NCI-H2081 treated with DMSO at 0.1 percent for 48 hours (cell line): ENCODE measurements at places on chromosomes 3 and 15.

DNA sequence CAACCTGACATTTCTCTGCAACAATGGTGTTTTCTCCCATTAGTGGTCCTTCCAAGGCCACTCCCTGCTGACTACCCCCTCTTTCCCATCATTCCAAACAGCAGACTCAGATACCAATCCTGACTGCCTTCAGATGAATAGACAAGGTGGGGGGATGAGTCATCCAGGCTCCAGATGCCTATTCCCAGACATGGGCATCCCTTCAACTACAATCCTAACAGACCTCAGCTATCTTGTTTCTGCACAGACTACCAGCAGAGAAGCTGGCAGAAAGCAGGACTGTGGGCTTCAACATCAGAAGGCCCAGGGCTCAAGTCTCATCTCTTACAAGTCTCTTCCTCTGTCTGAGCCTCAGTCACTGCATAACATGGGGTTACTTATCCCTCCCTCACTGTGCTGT is 2.2 kb downstream of the RBP1 start:
- DNase-seq: no peak

DNA sequence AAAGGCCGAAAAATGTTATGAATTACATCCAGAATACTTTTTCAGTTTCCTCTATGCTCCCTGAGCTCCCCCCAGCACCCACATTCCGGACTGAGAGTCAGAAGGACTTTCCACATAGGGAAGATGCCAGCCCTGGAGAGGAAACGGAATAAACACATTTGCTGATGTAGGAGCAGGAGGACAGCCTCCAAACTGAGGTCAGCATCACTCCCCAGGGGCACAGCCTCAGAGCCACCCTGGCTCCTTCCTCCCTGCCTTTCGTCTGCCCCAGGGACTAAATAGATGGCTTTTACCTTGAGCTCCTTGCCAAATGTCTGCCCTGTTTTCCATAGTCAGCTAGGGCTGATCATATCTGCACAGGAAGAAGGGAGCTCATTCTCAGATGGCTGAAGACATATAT is 22.6 kb upstream of the SLCO2A1 start:
- DNase-seq: no peak

DNA sequence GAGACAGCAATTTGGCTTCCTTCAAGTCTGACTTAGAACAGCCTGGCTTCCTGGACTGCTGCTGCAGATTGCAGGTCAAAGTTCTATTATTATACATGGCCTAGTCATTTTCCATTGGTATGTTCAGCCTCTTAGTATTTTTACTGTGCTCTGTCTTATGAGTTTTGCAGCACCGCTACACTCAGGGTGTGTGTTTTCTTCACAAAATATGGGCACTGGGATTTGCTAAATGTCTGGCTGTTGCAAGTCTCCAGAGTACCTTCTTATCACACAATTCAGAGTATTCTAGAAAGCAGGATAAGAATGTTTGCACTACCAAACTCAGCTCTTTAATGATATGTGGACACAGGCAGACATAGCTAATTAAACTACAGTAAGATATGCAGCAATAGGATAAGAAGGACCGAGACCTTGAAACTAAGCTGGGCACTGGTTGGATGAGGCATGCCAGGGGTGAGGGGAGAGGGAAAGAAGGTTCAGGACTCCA is 203.0 kb upstream of the PDZRN3 start:
- no peak for DNase-seq

- no peak for DNase-seq
Measured at GRCh38 chr3:36149447-36149865, 230.8 kb upstream of the STAC start.

DNA sequence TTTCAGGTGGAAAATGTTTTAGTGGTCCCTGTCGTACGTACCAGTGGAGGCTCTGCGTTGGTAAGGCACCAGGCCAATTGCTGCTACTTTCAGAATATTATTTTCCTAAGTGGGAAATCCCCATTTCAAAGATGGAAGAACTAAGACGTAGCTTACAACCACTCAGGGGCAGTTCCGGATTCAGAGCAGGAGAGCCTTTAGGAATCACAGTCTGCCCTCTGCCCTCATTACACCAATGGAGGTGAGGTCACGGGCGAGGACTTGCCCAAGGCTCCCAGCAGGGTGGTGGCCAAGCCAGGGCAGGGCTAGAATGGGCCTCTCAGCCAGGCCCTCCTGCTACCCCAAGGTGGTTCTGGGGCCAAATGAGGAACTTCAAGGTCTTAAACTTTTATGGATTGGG is 72.6 kb downstream of the RASGRF1 start:
- DNase-seq: no peak

- DNase-seq: no peak
Measured at GRCh38 chr3:49606427-49606826, 52.1 kb downstream of the BSN start.

DNA sequence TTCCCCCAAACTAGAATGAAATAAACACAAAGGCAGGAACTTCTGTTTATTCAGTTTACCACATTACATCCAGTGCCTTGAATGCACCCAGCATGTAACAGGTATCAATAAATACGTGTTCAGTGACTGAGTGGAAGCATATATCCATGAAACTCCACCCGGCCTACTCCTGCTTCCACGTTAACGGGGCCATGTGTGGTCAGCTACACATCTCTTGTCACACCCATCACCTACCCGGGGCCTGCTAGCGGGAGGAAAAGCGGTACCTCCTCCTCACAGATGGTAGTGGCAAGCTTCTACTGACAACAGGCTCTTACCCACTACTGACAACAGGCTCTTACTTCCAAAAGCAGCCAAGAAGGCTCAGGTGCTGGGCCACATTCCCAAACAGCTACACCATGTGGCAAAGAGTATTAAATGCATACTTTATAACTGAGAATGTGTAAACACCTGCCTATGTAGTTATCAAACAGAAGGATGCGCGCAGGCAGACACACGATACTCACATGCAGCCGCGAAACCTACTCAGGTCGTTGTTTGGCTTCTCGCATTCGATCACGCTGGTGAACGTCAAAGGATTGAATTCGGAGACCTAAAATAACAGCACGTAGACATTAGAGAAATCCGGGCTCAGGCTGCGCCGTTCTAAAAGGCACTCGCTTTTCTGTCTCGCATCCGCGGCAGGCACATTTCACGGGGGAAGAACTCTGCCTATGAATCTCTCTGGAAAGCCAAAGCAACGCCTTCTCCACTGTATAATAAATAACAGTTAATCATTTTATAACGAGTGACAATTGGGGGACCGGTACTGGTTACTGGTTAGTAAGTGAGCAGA is 127.4 kb downstream of the ATP10A start:
- DNase-seq: no peak

DNA sequence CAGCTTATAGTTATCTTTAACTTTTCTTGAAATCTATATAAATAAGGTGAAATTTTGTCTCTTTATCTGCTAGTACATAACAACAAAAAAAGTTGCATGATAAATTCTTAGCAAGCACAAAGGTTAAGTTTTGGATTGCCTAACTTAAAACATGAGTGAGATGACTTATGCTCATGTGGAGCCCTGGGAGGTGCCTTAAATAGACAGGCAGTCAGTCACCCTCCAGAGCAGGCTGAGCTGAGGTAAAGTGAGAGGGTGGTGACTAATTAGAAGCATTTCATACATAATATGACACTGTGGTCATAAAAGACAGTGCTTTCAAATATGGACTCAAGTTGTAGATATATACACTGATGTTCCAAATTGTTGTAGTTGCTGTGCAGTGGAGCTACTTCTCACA is 14.6 kb upstream of the MME start:
- no peak for DNase-seq

- no peak for DNase-seq
Measured at GRCh38 chr3:103067963-103068362, 633.1 kb downstream of the ZPLD1 start.

GRCh38 chr3:82800248-82800647 is 1038.8 kb upstream of the GBE1 start:
- no peak for DNase-seq

GRCh38 chr15:74540161-74540760 is 759 bp upstream of the ARID3B start:
- no peak for DNase-seq

DNA sequence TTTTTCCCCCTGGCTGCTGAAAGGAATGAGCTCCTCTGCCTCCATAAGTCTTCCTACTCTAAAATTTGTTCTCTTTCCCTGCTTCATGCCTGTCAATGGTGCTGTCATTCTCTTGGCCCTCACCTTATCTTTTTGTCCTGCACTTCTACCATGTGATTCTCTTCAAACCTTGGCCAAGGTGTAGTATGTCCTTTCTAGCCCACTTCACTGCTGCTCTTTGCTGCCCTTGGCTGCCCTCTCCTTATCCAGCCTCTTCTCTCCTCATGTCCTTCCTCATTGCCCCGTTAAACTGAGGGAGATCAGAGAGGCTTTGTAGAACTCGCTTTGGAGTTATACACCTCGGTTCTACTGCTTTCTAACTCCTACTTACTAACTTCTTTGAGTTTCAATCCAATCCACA is 19.7 kb downstream of the MINDY4B start:
- no peak for DNase-seq

DNA sequence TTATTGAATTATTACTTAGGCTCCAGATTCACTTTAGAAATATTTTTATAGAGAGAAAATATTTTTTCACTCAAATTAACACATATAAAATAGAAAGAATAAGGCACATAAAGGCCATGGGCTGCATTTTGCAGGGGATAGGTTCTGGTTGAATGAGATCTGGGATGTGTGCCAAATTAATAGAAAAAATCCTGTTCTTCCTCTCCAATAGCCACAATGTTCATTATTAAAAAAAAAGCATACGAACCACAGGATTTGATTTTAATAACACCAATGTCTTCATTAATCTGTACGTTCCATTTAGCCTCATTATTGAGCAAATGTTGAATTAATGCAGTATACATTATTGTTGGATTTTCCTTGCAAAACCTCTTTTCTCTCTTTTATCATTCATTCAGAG is 622.8 kb upstream of the AGTR1 start:
- DNase-seq: peak; percentile 35

DNA sequence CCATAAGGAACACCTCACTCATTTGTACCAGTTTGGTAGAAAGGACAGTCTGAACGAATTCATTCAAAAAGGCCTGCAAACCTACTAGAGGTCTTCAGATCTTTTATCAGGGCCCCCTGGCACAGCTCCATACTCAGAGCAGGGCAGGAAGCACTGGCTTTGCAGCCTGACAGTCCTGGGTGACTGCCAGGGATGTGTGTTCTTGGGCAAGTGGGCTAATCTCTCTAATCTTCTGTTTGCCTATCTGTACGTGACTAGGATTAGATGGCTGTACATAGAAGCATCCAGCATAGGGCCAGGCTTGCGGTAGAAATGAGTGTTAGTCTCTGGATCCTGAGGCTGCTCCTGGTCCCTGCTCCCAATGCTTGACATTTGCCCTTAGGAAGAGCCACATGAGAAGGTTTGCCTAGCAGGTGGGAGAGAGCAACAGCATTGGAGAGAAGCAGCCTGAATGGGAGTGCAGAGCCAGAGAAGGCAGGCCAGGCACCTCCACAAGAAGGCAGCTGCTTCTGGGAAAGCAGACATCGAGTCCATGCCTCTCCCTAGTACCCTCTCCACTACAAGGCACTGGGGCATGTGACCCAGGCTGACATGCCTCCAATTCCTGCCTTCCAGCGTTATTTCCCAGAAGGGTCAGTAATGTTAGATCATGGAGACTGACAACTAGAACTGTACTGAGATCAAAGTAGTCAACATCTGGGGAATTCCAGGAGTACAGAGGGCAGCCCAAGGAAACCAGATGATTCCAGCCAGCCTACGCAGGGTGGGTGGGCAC is 1.0 kb upstream of the CXCR6 start:
- DNase-seq: no peak

- no peak for DNase-seq
Measured at GRCh38 chr3:12425850-12426579, 58.3 kb upstream of the TSEN2 start.

- no peak for DNase-seq
Measured at GRCh38 chr3:69994919-69995318, 4.6 kb upstream of the SAMMSON start.

GRCh38 chr15:70083946-70084345 is 13.8 kb downstream of the TLE3 start:
- DNase-seq: no peak

DNA sequence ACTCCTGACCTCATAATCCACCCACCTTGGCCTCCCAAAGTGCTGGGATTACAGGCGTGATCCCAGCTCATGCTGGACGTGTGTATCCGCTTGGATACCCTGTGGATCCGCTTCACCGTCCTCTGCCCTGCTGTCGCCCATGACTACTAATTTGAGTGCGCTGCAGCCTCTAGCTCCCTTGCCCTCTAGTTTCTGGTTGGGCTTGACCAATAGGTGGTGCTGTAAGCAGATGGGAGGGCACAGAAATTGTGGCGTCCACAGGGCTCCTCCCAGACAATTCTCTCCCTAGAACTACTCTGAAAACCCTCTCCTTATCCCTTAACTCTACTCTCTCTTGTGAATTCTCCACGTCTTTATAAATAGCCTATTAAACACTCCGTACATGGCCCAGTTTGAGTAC is 36.2 kb downstream of the ZPLD1 start:
- no peak for DNase-seq

DNA sequence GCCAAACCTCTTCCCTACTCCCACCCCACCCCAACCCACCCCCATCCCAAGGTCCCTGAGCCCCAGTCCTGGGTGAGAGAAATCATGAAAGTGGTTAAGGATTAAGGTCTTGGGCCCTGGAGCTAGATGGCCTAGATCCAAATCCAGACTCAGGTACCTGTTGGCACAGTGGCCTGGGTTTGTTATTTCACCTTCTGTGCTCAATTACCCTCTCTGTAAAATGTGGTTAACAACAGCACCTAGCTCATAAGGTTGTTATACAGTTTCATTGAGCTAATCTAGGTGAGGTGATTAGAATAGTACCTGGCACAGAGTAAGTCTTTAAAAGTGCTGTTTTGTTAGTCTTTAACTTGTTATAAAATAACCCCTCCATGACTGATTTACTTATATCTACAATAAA is 6.4 kb upstream of the SNUPN start:
- DNase-seq: no peak

- DNase-seq: no peak
Measured at GRCh38 chr15:89783861-89784685, 7.9 kb downstream of the MESP2 start.

DNA sequence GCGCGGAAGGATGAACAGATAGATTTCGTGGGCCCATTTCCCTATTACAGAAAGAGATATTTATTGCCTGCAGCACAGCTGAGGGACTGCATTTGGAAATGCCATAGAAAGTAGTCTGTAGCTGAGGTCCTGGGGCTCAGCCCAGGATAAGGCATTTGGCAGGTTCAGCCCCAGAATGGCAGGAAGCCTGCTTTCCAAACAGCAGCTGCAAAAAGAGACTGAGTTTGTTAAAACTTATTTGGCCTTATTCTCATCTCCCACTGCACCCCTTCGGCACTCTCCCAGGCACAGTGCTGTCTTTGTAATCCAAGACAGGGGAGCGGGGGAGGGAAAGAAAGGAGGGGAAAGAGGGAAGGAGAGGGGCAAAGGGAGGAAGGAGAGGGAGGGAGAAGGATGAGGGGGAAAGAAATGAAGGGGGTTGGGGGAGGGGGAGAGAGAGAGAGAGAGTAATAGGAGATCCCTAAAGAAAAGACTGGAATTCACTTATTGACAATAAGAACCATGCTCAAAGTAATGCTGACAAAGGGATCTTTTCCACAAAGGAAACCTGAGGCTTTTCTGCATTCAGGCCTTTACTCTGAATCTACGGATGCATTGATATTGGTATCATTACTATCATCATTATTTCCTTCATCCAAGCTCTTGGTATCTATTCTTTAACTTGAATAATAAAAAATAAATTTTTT is 94.0 kb upstream of the LRRN1 start:
- no peak for DNase-seq
